ENCODE measurements at places on chromosomes 5 and 9.

GRCh38 chr9:107060062-107060461 is 197.1 kb downstream of the ZNF462 start:
- DNase-seq, result no peak

- no peak for DNase-seq
Measured at GRCh38 chr5:14164164-14165163, 21.3 kb downstream of the TRIO start.

DNA sequence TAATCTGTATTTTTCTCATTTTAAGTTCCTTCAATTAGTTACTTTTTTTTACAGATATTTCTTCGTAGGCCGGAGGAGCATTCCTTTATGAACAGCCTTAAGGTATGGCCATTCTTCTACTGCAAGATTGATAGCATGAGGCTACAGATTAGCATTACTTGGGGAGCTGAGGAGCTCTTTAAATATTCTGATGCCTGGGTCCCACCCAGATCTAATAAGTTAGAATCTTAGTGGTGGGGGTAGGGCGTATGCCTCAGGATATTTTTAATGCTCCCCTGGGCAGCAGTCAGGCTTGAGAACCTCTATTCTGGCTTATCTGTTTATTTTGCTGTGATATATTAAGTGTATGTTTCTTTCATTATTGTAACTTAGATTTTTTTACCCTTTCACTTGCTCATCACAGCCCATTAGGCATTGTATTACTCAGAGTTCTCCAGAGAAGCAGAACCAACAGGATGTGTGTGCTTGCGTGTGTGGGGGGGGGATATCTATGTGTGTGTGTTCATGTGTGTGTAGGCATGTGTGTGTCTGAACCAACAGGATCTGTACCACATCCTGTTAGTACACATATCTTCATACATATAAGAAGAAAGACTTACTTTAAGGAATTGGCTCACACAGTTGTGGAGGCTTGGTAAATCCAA is 91.8 kb upstream of the MTAP start:
- no peak for DNase-seq

- DNase-seq, result no peak
Measured at GRCh38 chr5:40475561-40475960, 204.2 kb upstream of the PTGER4 start.

DNA sequence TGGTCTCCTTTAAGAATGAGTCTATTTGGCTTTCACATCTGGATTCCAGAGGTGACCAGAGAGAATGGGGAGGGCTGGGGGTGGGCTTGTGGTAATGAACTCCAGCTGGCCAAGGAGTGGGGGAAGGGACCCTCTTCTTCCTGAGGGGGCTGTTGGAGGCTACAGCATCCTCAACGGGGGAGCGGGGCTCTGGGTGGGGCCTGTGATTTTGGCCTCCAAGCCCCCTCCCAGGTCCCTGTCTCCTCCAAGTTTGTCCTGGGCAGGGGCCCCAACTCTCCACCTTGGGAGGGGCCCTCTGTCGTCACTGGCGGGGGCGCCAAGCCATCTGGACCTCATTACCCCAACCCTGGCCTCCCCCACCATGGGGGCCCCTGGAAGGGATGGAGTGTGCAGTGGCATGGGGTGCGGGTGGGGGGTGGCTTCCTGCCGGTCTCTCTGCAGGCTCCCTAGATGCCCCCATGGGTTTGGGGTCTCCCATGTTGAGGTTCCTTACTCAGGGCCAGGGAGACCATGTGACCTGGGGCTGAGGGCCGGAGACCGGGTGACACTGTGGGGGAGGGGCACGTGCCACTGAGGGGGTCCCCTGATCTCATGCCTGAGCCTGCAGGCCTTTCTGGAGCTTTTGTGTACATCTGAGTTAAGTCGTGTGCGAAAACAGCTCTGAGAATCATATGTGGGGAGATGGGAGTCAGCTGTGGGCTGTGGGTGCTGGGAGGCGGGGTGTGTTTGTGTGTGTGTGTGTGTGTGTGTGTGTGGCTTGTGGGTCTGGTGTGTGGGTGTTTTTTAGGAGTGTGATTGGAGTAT is 32.4 kb downstream of the GOLGA2 start:
- DNase-seq, result no peak

GRCh38 chr9:97666907-97667686 is 30.0 kb downstream of the XPA start:
- no peak for DNase-seq

- DNase-seq, result no peak
Measured at GRCh38 chr5:36658038-36658756, 51.8 kb downstream of the SLC1A3 start.

GRCh38 chr5:174832811-174833210 is 108.4 kb downstream of the MSX2 start:
- DNase-seq, result no peak

DNA sequence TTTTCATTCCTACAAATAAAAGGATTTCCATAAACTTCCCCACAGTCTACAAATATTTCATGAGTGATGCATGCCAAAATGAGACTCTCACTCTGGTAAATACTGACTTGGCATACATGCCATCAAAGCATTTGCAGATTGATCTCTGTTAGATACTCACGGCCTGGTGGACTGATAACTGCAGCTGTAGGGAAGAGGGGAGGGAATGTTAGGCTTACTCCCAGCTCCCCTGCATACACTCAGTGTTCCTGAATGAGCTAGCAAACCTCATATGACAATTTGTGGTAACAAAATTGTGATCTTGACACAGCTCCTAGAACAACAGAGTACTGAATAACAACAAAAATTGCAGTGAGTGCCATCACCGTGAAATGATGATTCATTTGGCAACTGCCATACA is 435.3 kb downstream of the NR2F1-AS1 start:
- no peak for DNase-seq

DNA sequence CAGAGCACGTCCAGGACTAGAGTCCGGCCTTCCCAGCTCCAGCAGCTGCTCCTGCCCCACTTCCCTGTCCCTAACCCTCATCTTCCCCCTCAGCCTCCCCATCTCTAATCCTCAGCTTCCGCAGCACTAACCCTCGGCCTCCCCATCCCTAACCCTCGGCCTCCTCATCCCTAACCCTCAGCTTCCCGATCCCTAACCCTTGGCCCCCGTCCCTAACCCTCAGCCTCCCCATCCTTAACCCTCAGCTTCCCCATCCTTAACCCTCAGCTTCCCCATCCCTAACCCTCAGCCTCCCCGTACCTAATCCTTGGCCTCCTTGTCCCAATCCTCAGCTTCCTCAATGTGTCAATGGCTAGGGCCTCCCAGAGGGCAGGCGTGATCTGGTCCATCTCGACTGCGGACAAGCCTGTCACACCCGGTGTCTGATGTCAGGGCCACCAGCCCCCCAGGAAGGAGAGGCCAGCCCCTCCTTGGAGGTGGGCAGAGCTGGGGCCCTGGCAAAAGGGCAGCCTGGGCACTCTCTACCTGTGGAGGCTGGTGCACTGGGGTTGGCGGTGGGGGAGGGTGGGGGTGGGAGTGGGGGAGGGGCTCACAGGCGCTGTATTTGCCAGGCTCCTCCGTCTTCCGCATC is 1.4 kb downstream of the OBP2B start:
- DNase-seq, result no peak

DNA sequence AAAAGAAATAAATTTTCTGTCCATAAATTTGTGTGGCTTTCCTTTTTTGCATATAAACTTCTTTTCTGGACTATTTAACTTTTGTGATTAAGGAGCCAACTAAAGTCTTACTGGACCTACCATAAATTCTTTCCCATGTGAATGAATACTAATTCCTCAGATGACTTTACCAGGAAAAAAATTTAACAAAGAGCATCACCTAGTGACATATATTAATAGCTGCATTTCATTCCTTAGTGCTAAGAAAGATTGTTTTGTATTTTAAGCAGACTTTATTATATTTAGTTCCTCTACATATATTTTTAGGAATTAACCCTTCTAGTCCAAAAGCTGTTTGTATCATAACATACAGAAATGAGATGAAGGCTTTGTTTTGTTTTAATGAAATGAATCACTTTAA is 64.4 kb downstream of the C9orf85 start:
- no peak for DNase-seq

DNA sequence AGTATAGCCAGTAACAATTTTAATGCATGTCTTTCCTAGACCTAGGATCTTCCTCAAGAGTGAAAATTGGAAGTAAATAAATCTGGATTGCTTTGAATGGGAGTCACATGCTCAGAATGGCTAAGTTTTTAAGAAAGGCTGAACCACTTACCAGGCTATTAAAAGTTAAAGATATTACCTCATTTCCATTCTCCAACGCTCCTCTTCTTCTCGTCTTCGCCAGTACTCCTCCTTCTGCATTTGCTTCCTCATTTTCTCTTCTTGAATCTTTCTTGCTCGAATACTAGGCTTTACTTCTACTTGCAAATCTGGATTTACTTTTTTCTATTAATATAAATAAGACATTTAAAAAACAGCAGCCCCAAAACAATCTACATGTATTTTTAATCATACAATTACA is 49.6 kb downstream of the ZFR start:
- DNase-seq, result no peak
